ENCODE measurements at places on chromosomes 4 and X.

DNA sequence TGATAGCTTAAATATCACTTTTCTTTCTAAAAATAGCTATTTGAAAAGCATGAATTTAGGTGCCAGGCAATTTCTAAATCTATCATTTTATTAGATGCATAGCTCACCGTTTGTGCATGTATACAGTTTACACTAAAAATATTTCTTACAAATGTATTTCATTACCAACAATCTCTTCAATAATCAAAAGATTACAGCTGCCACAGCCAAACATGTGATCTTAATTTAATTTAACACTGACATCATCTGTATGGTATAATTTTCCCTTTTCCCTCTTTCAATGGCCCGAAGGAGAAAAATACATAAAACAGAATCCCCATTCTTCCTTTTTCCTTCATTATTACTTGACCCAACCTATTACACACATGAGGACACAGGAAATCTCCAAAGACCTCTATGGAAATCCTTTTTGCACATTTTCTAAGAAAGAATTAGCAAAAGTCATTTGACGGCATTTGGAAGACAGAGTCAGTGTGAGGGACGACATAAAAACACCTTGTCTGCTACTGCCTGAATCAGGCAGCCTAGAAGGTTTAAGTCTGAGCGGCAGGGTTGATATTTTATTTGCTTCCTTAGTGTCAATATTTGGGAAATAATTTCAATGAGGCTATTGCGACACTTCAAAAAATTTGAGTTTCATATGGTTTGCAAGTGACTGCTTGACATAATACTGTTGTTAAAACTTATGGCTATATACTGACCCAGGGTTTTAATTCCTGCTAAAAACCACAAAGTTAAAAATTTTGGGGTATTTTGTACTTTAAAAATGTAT, 111.2 kb downstream of the TTC29 start:
- no peak for DNase-seq

DNA sequence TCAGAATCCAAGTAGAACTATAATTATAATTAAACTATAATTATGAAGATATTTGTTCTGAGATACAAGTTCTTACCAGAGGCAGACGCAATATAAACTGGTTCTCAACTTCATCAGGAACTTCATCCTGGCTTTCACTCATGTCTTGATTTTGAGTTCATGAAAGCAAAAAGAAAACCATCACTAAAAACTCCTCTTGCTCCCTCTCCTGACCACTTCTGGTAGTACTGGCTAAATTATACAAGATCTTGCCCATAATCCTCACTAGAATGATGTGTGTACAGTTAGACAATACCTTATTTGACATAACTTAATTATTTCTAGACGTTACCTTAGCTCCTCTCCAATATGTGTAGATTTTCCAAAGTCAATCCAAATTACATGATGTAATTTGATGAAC, 3.7 kb downstream of the TAF7L start:
- no peak for DNase-seq

GRCh38 chrX:1851527-1851926, 236.7 kb downstream of the ASMT start:
- no peak for DNase-seq

DNA sequence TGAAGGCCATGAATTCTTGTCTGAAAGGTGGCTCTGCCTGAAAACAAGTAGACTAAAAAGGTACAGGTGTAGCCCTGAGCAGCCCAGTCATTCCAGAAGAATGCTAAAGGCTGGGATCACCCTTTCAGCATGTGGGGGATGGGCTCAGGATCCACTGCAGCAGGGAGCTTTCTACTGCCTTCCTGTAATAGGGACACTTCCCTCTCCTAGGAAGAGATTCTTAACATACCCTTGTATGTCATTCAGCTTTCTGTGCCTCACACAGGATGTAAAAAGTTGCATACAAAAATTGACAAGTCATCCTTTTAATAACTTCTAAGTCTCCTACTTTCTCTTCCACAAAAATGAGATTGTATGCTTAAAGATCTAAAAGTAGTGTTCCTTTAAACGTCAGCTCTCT, 123.3 kb downstream of the ZNF518B start:
- DNase-seq: no peak

GRCh38 chr4:732486-732885, 26.9 kb downstream of the PCGF3 start:
- DNase-seq: no peak

DNA sequence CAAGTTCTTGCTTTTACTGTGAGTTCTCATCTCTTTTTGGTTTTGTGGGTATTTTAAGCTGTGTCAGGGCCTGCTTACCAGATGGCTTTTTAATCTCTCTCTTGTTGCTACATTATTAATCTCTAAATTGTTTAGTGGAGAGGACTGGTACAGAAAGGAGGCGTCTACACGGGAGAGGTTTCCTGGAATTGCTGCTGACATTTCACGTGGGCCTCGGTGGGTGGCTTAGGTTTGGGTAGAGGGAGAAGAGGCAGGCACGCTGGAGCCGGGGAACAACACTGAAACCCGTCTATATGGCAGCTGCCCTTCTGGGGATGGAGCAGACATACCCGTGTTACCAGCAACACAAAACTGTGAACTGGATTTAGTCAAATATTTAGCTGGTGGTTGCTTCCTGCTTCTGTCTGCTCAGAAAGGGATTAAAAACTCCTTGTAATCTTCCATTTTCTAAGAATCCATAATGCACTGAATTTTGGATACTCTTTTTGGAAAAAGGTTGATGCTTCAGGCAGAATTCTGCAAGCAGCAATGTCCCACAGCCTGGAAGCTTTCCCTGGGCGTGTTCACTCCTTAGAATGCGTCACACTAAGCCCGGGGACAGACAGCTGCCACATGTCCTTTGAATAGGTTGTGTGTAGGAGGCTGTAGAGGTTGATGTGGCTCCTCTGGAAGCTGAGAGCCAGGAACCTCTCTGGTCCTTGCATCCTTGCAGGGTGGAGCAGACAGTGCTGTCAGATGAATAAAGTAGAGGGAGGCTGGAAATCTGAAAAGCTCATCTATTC, 199.8 kb upstream of the GATB start:
- DNase-seq: no peak

DNA sequence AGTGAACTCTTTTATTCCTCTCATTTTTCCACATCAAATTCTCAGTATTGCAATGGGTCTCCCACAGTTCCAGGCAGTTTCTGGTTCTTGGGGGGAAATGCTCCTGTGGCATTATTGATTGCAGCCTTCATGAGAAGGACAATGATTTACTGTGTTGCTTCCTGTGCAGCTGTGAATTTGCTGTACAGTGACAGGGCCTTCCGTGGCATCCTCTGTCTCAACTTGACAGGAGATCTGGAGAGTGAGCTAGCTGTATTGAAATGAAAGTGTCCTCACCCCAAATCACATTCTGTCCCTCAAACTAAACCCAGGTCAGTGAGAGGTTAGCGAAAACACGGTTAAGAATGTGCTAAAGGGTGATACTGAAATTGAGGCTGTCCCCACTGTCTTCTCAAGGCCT, 77.1 kb upstream of the ATOH1 start:
- no peak for DNase-seq

GRCh38 chrX:3451571-3451970, 105.1 kb upstream of the MXRA5 start:
- DNase-seq: no peak

DNA sequence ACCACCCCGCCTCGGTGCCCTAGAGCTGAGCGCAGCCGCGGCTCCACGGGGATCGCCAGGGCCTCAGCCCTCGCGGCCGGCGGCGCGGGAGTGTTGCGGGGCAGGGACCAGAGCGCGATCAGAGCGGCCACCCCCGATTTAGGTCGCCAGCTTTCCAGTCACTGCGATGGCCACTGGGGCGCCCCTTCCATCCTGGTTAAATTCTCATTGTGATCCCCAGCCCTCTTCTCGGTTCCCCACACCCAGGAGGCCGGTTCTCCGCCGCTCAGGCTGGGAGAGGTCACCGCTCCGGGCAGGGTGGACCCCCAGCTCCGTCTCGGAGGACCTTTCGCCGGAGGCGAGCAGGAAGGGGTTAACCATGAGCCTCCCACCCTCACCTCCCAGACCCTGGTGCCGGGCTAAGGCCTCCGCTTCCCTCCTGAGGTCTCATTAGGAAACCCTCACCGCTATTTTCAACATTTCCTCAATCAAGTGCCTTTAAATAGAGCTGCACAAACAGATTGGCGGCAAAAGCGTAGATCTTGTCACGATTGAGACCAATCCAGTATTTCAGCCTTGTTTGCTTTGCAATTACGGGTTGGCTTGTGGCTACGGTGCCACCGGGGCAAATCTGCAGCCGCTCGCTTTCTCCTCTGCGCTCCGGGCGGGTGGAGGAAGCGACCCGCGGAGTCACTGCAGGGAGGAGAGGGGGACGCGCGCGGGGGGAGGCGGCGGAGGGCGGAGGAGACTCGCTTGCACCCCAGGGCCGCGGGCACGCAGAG, 8.3 kb upstream of the HAND2 start:
- no peak for DNase-seq

GRCh38 chr4:2412534-2412884, 5.9 kb downstream of the ZFYVE28 start:
- DNase-seq: peak; percentile 67

GRCh38 chr4:21992330-21992729, 43.8 kb upstream of the KCNIP4 start:
- no peak for DNase-seq

DNA sequence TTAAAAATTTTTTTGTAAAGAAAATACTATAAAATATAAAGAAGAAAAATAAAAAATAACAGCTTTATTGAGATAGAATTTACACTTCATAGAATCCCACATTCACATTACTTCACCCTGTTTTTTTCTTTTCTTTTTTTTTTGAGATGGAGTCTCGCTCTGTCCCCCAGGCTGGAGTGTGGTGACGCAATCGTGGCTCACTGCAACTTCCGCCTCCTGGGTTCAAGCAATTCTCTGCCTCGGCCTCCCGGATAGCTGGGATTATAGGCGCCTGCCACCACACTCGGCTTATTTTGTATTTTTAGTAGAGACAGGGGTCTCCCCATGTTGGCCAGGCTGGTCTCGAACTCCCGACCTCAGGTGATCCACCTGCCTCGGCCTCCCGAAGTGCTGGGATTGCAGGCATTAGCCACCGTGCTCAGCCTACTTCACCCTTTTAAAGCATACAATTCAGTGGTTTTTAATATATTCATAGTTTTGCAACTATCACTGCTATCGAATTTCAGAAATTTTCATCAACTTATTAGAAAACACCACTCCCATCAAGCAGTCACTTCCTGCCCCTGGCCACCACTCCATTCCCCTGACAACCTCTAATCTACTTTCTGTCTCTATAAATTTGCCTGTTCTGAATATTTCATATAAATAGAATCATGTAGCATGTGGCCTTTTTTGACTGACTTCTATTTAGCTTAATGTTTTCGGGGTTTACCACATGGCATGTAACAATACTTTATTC, 48.7 kb downstream of the TMEM131L start:
- DNase-seq: no peak

GRCh38 chrX:149707147-149707901, 4.5 kb upstream of the MAGEA11 start:
- DNase-seq: no peak

DNA sequence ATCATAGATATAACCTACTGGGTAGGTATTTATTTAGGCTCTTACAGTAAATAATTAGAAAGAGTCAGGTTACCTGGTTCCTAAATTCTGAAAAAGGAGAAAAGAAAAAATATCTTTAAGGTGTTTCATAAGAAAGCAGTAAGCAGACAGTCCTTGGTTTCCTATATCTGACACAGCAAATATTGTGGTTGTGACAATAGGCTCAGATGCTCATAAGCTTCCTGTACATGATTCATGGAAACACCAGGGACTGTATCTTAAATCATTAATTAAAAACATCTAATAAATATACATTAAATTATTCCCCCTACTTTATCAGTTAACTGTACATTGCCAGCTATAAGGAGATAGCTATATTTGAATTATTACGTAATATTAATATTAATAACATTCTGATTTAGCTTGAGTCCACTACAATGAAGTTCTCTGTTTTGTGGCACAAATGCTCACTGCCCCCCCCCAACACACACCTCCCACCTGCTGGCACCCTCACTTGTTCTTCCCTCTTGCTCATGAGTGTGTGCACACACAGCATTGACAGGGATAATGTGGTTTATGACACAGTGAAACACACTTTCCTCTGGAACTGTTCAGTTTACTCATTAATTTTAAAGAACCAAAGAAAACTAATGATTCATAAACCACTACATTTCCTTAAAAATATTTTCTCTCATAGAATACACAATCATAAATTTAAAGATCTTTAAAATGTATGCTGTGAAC, 187.4 kb downstream of the NR3C2 start:
- no peak for DNase-seq

DNA sequence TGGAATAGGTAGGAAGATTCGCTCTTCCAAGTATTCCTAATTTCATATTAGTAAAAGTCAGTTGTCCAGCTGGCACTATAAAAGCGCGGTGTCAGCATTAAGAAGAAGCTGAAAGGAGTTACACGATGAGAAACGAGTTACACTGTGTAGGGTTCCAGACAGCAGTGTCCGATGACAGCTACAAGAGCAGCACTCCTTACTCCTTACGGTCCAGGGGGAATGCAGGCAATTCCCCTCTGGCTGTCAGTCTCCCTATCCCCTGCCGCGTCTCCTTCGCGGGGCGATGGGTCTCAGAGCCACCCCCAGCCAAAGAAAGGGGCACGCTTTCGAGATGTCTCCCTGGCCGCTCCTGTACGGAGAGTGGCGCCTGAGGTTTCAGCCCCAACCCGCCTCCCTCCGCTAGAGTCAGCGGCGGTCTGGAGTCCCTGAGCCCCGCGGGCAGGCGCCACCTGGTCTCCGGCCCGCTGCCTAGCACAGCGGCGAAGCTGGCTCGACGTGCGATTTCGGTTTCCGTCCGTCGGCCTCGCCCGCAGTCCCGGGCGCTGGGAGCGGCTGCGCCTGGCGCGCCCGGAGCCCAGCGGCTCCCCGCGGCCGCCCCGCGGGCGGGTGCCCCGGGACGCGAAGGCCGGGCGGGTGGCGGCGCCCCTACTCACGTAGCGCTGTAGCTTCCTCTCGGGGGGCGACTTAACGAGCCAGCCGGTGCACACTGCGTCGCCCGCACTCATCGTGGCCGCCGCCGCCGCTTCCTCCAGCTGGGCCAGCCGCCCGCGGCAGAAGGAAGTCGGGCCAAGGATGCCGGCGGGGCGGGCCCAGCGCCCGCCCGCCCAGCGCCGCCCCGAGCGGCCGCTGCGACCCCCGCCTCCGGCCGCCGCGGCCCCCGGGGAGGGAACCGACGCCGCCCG, at the start of gene GAB3:
GAB3 (minus strand) TSS at position 777 of the 902 bp plus-strand sequence; CDS start at position 725, 52 bp downstream.
- peak; percentile 41 for DNase-seq

- no peak for DNase-seq
Measured at GRCh38 chr4:71545168-71545567, 206.3 kb downstream of the SLC4A4 start.

DNA sequence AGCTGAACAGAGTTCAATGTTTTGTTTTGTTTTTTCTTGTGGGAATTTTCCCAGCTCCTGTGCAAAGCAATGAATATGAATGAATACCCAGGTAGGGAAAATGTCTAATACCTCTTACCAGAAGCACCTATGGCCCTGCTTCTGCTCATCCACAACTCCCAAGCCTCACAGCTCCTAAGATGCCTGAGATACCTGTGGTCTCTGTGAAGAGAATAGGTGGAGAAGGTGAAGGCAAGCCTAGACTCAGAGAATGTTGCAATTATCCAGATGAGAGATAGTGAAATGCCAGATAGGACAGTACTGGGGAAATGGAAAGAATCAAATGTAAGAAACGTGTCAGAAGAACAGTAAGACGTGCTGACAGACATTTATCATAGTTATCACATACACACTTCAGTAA, 70.2 kb upstream of the NOCT start:
- no peak for DNase-seq

GRCh38 chr4:4185528-4185927, 41.2 kb downstream of the OTOP1 start:
- no peak for DNase-seq
